ENCODE measurements at places on chromosomes 2 and 18.

DNA sequence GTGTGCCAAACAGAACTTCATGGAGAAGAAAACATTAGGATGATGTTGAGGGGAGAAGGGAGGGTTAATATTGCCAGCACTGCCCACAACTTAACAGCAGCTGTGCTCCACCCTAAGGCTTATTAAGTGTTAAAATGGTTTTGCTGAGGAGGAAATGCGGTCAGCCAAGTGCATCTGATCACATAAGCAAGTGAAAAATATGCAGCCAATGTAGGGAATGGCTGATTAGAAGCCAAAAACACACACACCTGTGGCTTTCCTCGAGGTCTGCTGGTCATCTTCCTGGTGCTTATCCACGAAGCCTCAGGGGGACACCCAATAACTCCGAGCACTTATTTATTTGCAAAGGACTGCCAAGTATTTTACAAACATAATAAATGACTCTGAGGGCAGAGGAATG is 66.3 kb upstream of the GPR45 start:
- DNase-seq: no peak

- DNase-seq: no peak
These were observed 110.7 kb downstream of the GALNT14 start for GRCh38 chr2:31027549-31027948.

DNA sequence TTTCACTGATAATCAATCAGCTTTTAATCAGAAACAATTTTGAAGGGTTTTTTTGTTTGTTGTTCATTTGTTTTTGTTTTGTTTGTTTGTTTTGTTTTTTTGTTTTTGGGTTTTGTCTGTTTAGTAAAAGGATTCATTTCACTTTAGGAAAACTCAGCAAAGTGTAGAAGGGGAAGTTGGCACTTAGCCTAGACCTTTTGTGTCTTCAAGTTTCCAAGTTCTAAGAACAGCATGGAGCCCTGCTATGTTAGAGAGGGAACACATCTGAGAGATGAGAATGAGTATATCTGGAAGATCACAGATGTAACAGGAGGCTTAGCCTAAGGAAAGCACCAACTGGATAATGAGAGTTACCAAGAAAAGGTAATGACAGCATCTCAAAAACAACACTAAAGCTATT is 501.5 kb downstream of the ERBB4 start:
- DNase-seq: no peak

DNA sequence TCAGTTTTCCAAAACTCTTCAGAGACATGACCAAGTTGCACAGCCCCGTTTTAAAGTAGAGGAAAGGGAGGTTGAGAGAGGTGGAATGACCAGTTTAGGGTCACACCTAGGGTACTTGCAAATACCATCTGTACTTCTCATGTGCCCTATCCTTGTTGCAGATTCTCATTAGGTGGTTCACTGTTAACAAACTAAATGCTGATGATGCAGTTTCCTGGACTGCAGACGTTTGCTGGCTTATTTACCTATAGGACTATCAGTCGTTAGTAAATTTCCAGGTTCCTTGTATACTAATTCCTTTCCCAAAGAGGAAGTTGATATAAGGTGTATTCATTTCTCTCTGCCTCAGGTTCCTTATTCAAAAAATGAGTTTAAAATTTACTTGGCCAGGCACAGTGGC is 1.4 kb downstream of the FARP2 start:
- no peak for DNase-seq

DNA sequence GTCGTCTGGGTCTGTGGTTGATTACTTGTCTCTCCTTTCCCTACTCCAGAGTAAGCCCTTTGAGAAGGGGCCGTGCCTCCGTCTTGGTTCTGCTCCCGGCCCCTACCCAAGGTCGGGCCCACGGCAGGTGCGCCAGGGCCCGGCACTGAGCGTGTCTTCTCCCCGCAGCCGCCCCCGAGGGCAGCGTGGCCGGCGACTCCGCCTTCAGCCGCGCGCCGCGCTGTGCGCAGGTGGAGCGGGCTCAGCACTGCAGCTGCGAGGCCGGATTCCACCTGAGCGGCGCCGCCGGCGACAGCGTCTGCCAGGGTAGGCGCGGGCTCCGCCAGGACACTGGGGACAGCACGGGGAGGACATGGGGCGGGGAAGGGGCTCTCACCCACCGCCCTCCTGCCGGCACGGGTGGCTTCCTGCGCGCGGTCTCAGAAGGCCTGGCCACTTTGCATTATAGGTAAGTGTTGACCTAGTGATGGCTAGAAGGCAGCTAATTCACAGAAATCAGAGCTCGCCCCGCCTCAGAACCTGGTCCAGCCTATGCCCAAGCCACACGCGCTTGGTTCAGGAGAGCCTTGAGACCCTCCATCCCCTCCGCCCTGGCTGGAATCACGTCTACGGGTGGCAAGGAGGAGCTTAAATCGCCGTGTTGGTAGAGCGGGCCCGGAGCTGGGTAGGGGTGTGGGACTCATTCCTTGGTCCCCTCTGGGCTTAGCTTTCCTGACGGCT is 43.5 kb downstream of the FBLN7 start:
- DNase-seq: no peak
